ENCODE measurements at places on chromosomes 11 and 22.

- no peak for DNase-seq
These were observed 306.8 kb downstream of the CNTN5 start for GRCh38 chr11:99327527-99327926.

- DNase-seq = no peak
These were observed 3.8 kb downstream of the RIC8A start for GRCh38 chr11:211295-211694.

DNA sequence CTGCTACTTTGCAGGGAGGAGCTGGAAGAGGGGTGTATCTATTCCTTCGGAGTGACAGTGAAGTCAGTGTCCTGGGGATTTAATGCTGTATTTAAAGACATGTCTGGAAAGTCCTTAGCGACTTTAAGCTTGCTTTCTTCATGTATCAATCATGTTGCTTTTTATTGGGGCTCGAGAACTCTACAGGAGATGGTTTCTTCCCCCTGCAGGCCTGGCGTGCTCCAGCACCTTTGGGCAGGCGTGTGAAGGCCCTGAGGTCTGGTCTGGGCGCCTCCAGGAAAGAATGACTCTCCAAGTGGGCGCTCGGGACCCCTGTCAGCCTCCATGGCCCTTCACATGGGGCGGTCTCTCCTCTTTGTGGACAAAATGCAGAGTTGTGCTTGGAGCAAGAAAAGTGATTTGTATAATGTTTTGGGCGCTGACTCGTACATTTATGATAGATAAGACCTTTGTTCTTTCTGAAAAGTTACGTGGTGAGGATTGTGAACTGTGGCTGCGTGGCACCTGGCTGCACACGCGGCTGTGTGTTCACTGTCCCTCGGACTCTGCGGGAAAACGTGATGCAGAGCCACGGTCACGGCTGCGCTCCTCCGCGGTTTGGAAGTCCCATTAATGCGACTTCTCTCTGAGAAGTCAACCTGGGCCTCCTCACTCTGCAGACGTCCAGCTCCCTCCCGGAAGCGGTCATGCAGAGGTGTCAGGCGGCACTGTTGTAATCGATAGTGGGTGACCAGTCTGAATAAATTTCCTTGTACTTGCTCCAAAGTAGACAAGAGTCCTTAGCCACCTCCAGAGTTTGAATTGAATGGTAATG lies 282.5 kb downstream of the TBC1D22A start:
- DNase-seq = no peak

DNA sequence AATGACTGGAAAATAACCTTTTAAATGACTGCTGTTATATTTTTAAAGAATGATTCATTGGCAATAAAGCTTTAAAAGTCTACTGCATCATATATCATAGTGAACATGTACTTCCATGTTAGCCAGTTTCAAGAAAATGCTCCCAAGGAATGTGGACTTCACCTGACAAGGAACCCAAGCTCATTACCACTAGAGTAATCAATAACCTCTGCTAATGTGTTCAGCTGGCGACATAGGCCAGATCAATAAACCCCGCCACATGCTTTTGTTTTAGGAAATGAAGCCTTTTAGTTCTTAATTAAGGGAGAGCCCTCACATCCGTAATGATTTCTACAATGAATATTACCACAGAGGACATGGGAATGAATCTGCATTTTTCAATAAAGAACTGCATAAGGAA lies 1219.9 kb upstream of the CNTN5 start:
- DNase-seq = no peak

DNA sequence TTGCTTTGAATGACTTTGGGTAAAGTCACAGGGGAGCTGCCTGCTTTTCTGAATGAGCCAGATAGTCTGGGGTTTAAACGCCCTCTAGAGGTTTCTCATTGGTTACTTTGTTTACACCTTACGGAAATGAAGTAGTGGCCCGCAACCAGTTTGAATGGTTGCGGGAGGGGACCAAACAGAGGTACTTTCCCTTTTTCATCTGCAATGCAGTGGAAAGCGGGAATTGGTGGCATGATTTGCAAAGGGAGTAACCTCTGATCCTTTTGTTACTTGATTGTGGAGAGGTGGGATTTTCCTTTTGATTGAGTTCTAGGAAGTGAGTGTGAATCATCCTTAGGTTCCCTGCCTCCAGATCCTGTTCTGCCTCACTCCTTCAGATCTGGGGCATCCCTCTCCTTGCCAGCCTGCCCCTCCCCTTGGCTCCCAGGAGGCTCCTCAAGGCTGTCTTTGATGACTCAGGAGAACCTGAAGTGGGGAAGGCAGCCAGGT lies 15.9 kb upstream of the GLYATL1 start:
- DNase-seq = peak; percentile 36

- DNase-seq = no peak
These were observed 61.2 kb downstream of the CECR2 start for GRCh38 chr22:17430412-17430811.

DNA sequence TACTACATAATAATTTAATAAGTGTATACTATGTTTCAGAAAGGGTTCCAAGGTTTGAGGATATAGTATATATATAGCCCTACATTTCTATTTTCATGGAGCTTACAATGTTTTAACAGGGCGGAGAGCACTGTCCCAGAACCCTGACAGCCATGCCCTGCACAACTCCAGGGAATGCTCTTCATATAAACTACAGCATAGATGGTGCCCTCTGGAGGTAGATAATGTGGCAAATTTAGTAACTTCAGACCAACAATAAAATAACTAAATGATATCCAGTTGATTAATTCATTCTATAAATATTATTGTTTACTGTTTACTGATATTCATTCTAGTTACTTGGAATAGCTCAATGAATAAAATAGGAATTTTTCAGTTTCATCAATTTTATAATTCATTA lies 693.7 kb upstream of the CCDC179 start:
- DNase-seq = no peak

DNA sequence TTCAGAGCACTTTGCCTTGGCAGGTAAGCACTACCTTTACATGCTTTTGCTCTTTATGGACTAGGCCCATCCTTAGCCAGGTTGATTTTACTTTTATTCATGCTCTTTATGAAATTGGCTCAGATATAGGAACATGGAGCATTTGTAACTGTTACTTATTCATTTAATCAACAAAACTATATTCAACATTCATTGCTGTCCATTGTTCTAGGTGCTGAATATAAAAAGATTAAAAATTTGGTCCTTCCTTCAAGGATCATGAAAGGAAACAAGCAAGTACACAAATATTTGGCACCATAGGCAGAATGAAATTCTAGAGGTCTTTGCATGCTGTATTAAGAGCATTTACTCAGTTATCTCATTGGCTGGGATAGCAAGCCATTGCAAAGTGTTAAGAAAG lies 161.9 kb upstream of the TTC12 start:
- DNase-seq = no peak

DNA sequence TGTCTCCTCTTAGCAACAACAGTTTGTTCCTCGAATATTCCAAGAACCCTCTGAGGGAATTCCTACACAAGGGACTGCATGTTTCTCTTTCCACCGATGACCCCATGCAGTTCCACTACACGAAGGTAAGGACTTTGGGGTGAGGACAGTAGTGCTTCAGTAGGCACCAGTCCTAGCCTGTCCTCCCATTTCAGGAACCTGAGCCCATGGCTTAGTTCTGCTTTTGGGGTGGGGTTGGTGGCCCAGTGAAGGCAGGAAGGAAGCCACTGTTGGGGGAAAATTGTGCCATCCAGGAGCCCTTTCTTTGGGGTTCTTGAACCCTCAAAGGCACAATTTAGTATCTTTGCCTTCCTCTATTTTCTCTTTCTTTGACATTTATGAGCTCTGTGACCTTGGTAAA lies 38.2 kb downstream of the RNF141 start:
- DNase-seq = no peak

DNA sequence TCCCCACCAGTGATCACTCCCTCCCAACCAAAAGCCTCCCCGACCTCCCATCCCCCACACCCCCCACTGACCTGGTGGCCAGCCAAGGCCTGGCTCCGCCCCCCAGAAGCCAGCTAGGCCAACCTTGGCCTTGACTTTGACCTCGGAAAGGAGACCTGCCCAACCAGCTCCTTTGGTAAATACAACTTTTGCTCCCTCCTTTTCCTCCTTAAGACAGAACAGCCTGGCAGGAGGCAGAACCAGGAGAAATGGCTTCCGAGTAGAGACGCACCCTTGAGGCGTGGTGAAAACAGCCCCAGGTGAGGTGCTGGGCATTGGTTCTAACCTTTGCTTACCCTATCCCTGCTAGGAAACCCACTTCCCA lies 27.0 kb downstream of the PLEKHA7 start:
- no peak for DNase-seq

- no peak for DNase-seq
These were observed 45.3 kb downstream of the C22orf31 start for GRCh38 chr22:29016067-29016938.

GRCh38 chr22:40023341-40023841 lies 28.6 kb downstream of the FAM83F start:
- no peak for DNase-seq

- peak; percentile 71 for DNase-seq
These were observed 109.6 kb downstream of the SGSM3 start for GRCh38 chr22:40479887-40480538.

DNA sequence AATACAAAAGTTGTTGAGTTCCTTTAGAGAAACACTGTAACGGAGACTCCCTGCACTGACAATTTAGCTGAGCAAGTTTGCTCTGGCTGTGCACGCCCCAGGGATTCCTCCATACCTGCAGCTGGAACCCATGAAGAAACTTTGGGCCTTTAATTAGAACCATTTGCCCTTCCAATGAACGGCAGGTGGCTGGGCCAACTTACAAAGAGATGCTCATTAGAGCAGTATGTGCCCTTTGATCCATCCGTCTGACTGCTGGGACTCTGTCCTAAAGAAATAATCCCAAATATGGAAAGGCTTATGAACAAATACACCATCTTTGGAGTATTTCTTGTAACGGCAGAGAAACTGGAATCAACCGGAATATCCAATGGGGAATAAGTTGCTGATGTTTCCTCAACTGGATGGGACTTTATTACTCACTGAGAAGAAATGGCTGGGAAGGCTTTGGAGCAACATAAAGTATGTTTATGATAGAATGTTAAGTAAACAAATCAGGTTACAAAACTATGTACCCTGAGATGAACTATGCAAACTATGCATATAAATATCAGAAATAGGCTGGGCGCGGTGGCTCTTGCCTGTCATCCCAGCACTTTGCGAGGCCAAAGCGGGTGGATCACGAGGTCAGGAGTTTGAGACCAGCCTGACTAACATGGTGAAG lies 24.4 kb upstream of the FBLN1 start:
- DNase-seq = peak; percentile 90

DNA sequence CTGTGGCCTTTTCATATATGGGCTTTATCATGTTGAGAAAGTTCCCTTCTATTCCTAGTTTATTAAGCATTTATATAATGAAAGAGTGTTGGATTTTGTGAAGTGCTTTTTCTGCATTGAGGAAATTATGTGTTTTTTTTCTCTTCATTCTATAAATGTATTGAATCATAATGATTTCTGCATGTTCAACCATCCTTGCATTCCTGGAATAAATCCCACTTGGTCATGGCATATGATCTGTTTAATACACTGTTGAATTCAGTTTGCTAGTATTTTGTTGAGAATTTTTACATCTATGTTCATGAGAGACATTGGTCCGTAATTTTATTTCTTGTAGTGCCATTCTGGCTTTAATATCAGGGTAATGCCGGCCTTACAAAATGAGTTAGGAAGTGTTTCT lies 25.8 kb downstream of the PIM3 start:
- DNase-seq = no peak

GRCh38 chr11:118305726-118306125 lies 1.2 kb downstream of the CD3E start:
- no peak for DNase-seq

- no peak for DNase-seq
These were observed 135.8 kb upstream of the SPON1 start for GRCh38 chr11:13826505-13827278.

- no peak for DNase-seq
These were observed 1.5 kb downstream of the OR9G1 start for GRCh38 chr11:56700242-56700913.

DNA sequence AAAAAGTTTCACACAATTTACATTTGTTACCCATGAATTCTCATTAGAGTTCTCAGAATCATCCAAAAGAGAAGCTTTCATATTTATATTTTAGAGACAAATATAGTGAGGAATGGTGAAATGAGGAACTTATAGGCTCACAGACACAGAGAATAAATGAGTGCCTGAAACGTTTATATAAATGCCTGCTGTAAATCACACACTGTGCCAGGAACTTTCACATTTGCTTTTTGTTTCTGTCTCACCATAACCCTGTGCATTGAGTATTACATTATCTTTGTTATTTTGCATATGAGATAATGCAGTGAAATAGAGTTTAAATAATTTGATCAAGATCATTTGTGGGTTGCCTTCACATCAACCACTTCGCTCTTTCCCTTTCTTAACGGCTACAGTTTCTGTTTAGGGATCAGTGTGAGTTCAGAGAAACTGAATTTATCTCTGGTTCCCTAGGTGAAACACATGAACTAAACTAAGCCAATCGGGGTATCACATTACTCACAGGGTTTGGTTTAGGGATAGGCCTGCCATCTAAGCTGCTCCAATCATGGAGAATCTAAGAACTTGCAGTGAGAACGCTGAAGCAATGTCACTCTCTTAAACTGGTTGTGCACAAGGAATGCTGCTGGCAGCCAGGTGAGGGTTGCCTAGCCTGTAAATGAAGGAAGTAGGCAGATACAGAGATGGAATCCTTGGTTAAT lies 1339.2 kb upstream of the TENM4 start:
- DNase-seq = no peak

- no peak for DNase-seq
These were observed 13.7 kb upstream of the ALKBH3 start for GRCh38 chr11:43866969-43867368.

GRCh38 chr11:72326151-72326848 lies 82.3 kb upstream of the PHOX2A start:
- peak; percentile 45 for DNase-seq

DNA sequence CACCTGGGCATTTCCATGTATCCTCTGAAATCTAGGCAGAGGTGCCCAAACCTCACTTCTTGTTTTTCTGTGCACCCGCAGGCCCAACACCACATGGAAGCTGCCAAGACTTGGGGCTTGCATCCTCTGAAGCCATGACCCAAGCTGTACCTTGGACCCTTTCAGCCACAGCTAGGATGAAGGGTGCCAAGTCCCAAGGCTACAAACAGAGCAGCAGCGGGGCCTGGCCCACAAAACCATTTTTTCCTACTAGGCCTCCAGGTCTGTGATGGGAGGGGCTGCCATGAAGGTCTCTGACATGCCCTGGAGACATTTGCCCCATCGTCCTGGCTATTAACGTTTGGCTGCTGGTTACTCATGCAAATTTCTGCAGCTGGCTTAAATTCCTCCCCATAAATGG lies 20.4 kb upstream of the EIF4G2 start:
- no peak for DNase-seq

All from AG10803 (cell line).